Type B pancreatic cell (in vitro differentiated cells): ENCODE measurements at places on chromosomes 6 and 20.

DNA sequence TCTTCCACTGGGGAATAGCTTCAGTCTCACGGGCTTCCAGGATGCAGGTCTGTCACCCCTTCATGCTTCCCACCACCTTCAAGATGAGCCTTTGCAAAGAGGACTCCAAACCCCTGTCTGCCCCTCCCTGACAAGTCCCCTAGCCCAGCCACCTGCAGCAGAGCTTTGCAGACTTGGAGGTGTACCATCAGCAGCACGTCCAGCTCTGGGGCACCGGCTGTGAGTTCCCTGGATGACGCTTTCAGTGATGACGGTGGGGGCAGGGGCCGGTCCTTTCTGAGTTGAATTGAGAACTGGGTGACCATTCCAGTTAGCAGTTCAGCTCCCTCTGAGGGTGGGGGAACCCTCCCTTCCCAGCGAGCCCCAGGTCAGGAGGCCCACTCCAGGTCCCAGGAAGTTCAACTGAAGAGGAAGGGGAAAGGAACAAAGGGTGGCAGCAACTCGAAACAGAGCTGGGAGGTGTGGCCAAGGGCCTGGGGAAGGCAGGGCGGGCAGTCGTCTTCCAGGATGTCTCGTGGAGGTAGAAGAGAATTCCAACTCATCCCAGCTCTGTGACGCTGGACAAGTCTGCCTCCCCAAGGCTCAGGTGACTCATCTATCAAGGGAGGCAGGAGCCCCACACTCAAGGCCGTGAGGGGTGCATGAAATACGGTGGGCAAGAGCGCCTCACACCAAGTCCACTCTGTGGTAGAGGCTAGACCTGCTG lies 86.0 kb downstream of the PTPN1 start:
- DNase-seq = no peak
- peak overlapping the region; percentile 63 for H3K27ac ChIP-seq
- H3K36me3 ChIP-seq = no peaks in the 10 kb centered on the region

- H3K4me3 ChIP-seq = no peak overlapping the region
- H3K27ac ChIP-seq = no peak overlapping the region
- no peaks in the 10 kb centered on the region for H3K27me3 ChIP-seq
- no peak for DNase-seq
- H3K36me3 ChIP-seq = peaks cover 30% of the 10 kb centered on the region
- H3K4me1 ChIP-seq = peaks cover 4% of the 10 kb centered on the region
Measured at GRCh38 chr6:21679761-21680265, 86.3 kb downstream of the SOX4 start.

DNA sequence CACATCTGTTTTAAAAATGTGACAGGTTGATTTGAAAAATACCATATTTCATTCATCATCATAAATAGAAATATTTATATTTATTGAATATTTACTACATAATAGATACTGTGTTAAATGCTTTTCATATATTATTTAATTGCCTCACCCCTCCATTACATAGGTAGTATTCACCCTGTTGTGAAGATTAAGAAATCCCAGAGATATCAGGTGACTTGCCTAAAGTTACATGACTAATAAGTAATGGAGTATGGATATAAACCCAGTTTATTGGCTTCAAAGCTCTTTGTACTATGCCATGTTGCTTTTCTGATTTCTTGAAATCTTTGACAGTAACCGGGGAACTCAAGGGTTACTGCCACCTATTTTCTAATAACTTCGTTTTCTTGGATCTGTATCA lies 10.1 kb upstream of the TSPYL1 start:
- no peaks in the 10 kb centered on the region for H3K4me1 ChIP-seq
- H3K4me3 ChIP-seq = no peak overlapping the region
- H3K36me3 ChIP-seq = no peaks in the 10 kb centered on the region

DNA sequence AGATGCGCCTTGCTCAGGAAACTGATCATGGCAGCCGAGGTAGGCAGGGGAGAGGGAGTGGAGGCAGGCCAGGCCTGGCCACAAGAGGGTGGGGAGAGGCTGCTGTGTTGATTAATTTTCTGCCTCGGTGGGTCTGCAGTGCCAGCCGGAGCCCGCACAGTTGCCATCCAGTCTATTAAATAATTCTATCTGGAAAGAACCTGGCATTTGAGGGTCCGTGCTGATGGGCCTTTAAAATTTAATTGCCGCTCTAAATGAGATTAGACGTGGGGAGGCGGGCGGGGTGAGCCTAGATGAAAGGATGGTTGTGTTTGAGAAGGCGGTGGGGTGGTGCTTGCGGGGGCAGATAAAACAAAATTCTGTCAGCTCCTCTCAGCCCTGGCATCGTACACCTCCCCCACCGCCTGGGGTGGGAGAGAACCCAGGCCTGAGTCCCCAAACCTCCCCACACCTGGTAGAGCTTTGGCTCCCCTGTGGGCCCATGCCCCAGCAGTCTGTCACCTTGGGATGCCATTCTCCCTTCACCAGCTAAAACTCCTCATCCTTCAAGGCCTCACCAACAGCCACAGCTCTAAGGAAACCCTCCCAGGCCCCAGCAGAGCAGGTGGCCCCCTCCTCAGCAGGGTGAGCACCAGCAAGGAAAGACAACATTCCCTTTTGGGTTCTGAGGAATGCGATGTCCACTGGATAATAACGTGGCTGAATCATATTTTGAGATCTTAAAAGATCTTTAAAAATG lies 167.3 kb downstream of the GRM4 start:
- peaks cover 19% of the 10 kb centered on the region for H3K4me1 ChIP-seq
- H3K4me3 ChIP-seq = no peak overlapping the region
- H3K27me3 ChIP-seq = peaks cover 40% of the 10 kb centered on the region
- H3K27ac ChIP-seq = no peak overlapping the region
- H3K36me3 ChIP-seq = no peaks in the 10 kb centered on the region

DNA sequence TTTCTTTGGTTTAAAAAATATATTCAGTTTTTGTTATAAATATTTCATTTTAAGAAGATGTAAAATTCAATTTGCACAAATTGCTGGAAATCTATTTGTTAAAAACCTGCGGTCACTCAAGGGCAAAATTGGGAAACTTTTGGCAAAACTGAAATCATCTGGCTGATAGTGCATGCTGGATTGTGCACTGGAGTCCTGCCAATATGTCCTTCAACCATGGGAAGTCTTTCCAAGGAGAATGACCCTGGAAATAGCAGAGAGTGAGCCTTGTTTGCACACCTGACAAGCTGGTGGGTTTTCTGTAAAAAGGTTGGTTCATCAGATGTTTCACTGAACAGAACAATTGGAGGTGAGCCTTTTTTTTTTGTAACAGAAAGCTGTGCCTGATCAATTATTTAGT lies 413.5 kb downstream of the BTBD3 start:
- DNase-seq = no peak
- H3K27me3 ChIP-seq = no peaks in the 10 kb centered on the region
- H3K27ac ChIP-seq = no peak overlapping the region
- H3K4me3 ChIP-seq = no peak overlapping the region
- no peaks in the 10 kb centered on the region for H3K4me1 ChIP-seq
